ENCODE measurements at places on chromosomes 16 and 17.
A peak's percentile ranks its signal among the peaks of the same experiment; 100 is the strongest.

GRCh38 chr17:64075913-64076312 lies 54.0 kb downstream of the ERN1 start:
- no peak for DNase-seq

DNA sequence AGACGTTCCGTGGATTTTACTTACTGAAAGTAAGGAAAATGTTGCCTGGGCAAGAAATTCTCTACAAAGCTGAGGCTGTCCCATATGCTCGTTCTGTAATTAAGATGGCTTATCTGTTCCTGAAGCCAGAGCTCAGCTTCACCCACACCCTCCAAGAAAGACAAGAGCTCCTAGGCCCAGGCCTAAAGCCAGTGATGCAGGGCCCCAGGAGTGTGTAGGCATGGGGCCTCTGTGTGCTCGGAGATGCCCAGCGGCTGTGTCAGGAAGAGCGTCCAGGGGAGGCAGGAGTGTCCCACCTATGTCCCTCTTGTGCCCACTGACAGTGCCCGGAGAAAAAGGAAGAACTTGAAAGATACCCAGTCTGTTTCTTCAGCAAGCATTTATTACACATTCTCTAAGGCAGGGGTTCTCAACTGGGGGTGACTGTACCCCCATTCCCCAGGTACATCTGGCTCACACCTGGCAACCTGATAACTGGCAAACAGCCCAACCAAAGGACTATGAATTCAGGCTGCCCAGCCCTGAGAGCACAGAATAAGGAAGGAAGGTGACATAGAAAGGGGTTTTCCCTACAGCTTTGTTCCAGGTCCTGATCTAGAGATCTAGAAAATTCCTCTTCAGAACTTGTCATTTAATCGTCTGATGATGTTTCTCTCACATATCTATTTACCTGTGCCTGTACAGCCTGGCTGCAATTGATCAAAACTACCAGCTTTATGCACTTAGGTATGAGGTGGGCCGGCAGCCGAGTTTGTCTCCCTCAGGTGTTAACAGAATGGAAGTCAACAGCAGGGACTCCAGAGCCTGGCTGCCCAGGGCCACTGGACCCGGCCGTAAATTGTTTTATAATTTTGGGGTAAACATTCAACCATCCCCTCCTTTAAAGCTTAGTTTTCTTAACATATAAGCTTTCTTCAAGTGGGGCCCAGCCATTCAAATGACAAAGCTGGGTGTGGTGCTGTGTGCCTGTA lies 12.0 kb downstream of the SNN start:
- DNase-seq: no peak

DNA sequence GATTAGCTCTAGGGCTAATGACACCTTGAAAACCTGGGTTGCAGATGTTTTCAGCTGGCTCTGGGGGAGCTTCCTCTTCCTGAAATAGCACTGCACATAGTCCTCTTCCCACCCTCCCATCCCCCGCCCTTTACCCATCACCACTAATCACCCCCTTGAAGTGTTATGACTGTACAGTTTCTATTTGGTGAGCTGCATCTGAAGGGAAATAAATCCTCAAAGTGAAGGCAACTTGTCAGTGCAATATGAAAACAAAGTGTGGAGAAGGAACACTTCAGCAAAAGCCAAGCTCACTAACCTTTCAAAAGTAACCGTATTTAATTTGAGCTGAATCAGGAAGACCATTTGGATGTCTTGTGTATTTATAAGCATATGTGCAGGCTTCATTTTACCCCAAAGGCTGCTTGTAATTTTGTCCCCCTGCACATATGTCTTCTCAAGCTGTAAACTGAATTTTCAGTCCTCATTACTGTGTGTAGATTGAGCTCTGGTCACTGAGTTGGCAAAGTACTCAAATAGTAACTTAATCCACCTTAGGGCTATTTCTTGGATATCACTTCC lies 44.1 kb upstream of the CA10 start:
- DNase-seq: no peak

GRCh38 chr17:57045868-57046704 lies 39.0 kb upstream of the AKAP1 start:
- DNase-seq: no peak

DNA sequence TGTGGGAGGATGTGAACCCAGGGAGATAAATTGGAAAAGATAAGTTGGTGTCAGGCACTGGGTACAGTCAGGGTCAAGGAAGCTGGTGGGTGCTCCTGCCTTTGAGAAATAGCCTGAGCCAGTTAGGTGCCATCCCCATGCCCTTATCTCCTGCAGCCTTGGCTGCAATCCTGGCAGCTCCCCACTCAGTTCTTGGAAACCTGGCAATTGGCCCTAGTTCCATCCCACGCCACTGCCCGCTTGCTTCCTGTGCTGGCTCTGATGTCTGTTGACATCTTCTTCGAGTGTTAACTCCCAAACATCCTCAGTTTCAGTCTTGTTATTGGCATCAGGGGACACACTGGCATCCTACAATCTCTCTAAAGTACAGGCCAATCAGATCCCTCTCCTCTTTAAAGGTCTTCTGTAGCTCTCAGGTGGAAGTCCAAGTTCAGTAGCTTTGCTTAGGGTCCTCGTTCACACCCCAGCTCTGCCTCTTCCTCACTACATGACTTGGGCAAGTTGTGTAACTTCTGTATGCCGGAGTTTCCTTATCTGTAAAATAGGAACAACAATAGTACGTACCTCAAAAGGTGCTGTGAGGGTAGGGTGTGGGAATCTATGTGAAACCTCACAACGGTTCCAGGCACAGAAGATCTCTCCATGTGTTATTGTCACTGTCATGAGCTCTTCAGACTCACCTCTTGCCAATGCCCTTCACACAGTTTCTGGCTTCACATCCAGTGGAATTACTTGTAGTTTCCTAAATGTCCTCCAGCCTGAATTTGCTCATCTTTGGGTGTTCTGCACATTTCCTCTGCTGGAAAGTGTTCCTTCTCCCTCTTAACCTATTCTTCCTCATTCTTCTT lies 13.5 kb upstream of the PRKAR1A start:
- DNase-seq: no peak

GRCh38 chr16:50265716-50266336 lies 525 bp upstream of the ADCY7 start:
- no peak for DNase-seq

GRCh38 chr17:82242977-82243647 lies 14.3 kb downstream of the SLC16A3 start:
- DNase-seq: no peak

- DNase-seq: no peak
These were observed 76.9 kb downstream of the ARHGAP44 start for GRCh38 chr17:12866244-12866643.

GRCh38 chr17:83084214-83084613 lies 4.8 kb downstream of the METRNL start:
- DNase-seq: no peak

DNA sequence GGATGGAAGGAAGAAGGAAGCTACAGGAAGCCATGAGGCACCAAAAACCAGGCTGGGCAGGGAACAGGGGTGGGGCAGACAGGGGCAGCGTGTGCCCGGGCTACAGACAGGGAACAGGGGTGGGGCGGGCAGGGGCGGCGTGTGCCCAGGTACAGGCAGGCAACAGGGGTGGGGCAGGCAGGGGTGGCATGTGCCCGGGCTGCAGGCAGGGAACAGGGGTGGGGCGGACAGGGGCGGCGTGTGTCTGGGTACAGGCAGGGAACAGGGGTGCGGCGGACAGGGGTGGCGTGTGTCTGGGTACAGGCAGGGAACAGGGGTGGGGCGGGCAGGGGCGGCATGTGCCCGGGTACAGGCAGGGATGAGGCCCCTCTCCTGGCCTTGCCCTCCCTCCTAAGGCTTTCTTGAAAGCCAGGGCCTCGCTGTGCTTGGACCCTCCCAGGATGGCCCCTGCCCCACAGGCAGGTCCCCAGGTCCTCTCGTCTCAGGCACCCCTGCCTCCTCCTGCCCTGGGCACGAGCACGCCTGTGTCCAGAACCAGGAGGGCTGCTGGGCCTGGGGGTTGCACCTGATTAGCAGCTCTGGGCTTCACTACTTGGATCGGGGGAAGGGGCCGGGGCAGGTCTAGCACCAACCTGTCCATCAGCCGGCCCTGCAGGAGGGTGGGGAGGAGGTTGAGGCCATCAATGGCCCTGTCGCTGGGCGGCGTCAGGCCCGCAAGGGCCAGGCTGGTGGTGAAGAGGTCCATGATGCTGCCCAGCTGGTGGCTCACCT lies 14.5 kb upstream of the APRT start:
- DNase-seq: no peak

- DNase-seq: peak; percentile 78
These were observed 13.7 kb upstream of the MMP2 start for GRCh38 chr16:55465077-55465896.

GRCh38 chr17:40178021-40178601 lies 841 bp downstream of the RAPGEFL1 start:
- DNase-seq: no peak

GRCh38 chr17:5864741-5865657 lies 205.2 kb upstream of the WSCD1 start:
- DNase-seq: no peak

- DNase-seq: no peak
These were observed 457.3 kb upstream of the HSBP1 start for GRCh38 chr16:83350481-83350880.

GRCh38 chr16:2516391-2517240 lies 2.9 kb downstream of the ATP6V0C start:
- no peak for DNase-seq

DNA sequence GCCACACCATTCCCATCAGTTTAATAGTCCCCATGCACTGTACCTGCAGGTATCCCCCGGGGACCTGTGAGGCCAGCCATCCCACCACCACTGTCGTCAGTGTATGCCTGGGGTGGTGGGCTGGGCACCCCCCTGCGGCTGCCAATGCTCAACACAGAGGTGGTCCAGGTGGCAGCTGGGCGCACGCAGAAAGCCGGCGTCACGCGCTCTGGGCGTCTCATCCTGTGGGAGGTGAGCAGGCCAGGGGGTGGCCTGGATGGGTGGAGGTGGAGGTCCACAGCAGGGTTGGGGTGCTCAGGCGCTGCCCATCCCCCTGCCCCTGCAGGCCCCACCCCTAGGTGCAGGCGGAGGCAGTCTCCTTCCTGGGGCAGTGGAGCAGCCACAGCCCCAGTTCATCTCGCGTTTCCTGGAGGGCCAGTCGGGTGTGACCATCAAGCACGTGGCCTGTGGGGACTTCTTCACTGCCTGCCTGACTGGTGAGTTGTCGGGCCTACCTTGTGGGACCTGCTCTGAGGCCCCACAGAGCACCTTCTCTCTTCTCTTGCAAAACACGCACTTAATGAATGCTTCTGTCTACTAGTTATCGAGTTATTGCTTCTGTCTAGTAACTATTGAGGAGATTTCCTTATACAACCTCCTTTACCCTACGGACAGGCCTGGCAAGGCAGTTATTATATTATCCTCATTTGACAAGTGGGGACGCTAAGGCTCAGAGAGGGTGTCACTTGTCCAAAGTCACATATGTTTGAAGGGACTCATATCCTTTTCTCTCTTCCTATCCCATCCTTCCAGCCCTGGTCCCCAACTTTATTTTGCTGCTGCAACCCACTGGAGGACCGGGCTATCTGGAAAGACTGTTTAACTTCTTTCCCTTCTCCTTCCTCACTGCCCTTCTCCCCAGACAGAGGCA lies 5.8 kb upstream of the TRAF4 start:
- no peak for DNase-seq

DNA sequence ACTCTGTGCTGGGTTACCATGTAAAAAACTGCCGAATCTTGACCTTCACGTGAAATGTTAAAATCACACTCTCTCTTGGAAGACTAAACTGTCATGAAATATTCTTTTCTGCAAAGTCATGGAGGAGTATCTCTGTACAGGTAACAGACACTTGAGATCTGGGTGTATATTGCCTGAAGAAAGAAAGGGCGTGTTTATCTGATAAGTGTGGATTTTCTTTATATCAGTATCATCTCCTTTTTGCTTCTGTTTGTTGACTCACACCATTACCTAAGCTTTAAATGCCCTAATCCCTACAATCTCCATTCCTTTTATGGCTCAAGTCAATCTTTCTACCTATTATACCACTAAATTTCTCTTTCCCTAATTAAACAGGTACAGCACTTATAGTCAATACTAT lies 673.2 kb upstream of the SOX9 start:
- DNase-seq: no peak

GRCh38 chr17:9926150-9926804 lies 21.2 kb upstream of the RCVRN start:
- no peak for DNase-seq

GRCh38 chr16:74771656-74772315 lies 2.8 kb downstream of the FA2H start:
- DNase-seq: no peak

GRCh38 chr17:2111691-2112090 lies 56.8 kb downstream of the HIC1 start:
- no peak for DNase-seq

- no peak for DNase-seq
These were observed 3.5 kb downstream of the C17orf100 start for GRCh38 chr17:6654841-6655731.

DNA sequence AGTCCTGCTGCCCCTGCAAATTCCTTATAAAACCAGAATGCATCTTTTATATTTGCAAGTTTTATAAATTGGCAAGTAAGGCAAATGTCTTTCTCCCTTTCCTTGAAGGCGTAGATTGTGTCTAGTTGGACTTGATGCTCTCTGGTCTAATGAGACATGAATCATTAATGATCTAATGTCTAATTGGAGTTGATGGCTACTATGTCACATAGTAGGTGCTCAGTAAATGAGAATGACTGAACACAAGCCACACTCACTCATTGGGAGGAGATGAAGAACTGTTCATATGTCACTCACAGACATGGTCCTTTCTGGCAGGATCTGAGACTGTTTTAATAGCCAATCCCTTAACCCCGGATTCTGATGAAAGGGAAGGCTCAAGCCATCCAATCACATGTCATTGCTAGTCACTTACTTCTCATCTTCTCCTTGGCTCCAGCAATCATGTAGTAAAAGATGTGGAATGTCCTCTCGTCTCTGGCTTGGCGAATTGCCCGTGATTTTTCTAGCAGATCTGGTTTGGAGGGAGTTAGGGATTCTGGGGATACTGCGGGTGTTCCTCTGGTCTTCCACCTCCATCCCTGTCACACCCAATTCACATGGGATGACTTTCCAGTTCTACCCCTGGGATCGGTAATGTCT lies 81.0 kb downstream of the MYH11 start:
- DNase-seq: no peak

- DNase-seq: no peak
These were observed 50.5 kb upstream of the AMZ2 start for GRCh38 chr17:68197091-68197996.

DNA sequence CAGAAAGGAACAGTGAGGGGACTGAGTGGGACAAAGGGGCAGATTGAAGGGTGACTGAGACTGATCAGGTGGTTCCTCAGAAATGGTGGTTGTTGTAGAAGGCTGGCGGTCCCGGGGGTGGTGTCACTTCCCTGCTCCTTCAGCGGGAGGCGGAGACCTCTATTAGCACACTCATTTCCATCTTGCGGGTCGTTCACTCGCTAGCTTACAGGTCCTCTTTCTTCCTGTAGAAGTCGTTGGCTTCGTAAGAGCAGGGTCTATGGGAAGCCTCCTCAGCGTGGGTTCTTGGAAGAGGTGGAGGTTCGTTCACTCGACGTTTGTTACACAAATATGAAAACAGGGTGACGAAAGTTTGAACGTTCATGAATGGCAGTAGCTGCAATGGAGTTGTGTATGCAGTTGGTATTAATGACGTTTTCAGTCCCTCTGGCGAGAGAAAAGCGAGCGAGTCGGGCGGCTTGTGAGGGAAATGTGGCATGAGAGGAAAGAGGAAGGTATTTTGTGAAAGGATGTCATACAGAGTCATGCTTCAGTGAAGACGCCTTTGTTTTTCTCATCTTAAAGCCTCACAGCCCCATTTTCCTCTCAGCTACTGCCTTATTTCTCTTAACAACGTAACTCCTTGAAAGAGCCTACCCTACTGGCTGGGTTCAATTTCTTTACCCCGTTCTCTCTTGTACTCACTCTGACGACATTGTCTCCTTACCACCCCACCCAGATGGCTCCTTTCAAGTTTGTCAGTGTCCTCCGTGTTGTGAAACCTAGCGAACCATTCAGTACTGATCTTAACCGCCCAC lies 667 bp downstream of the EFCAB13 start:
- no peak for DNase-seq

All from stimulated activated CD8-positive, alpha-beta memory T cell treated with anti-CD3 and anti-CD28 coated beads, Interleukin-15, amount 100 ng/mL, for 24 hours (primary cell).